ENCODE measurements at places on chromosomes 4 and X. TPM values are rescaled to one million over a fixed set of nuclear protein-coding genes. Genes with fewer than 3 reads are reported as not detected.
A peak's percentile ranks its signal among the peaks of the same experiment; 100 is the strongest.

GNRHR gene
- not detected for total RNA-seq

GRCh38 chr4:102759831-102760644, 730 bp downstream of the MANBA start:
- peak overlapping the region; percentile 96 for H3K27ac ChIP-seq
- no peaks in the 10 kb centered on the region for H3K36me3 ChIP-seq
- peaks cover 2% of the 10 kb centered on the region for H3K4me1 ChIP-seq
- peak; percentile 72 for DNase-seq
- H3K27me3 ChIP-seq = peaks cover 3% of the 10 kb centered on the region

GRCh38 chrX:153539979-153540358, 22.5 kb downstream of the ATP2B3 start:
- DNase-seq = no peak
- no peaks in the 10 kb centered on the region for H3K4me1 ChIP-seq
- H3K27me3 ChIP-seq = peaks cover 5% of the 10 kb centered on the region
- H3K36me3 ChIP-seq = no peaks in the 10 kb centered on the region

DNA sequence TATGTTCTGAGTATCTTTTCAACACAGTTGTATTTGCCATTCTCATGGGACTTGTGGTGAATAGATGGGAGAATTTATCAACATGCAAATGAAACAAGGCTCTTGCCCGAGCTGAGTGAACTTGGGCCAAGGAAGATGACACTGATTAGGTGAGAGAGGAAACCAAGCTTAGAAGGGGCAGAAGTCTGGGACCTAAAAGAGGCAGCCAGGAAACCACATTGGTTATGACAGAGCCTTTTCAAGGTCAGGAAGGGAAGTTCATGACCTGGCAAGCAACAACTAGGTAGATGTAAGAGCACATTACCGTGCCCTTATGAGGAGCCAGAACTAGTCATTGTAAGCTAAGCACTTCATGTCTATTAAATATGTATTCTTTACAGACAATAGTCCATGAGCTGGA, 590.3 kb downstream of the PACRGL start:
- no peaks in the 10 kb centered on the region for H3K36me3 ChIP-seq
- H3K27ac ChIP-seq = no peak overlapping the region
- H3K4me1 ChIP-seq = no peaks in the 10 kb centered on the region
- DNase-seq = peak; percentile 52
- no peak overlapping the region for H3K4me3 ChIP-seq
- H3K27me3 ChIP-seq = no peaks in the 10 kb centered on the region

TMEM150C gene
- 5.4 TPM for total RNA-seq

DNA sequence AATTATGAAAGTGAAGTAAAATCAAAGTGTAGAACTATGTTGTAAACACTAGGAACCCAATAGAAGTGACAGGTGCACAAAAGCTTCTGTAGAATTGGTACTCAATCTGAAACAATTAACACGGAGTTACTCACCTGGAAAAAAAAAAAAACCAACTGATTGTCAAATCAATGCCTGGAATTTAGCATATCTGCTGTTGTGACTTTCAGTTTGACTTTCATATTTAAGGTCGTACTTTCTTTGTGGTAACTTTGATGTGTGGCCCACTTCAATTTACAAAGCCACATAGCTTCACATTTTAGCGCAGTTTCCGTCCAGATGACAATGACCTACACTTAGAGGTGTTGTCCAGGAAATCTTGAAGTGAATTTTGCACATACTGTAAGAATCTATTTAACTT, 1124.9 kb downstream of the STIM2 start:
- H3K27ac ChIP-seq = no peak overlapping the region
- H3K27me3 ChIP-seq = no peaks in the 10 kb centered on the region
- no peak overlapping the region for H3K4me3 ChIP-seq

- H3K4me1 ChIP-seq = peaks cover 6% of the 10 kb centered on the region
- no peak for DNase-seq
- no peak overlapping the region for H3K4me3 ChIP-seq
Measured at GRCh38 chr4:6938237-6938636, 28.6 kb downstream of the TBC1D14 start.

DNA sequence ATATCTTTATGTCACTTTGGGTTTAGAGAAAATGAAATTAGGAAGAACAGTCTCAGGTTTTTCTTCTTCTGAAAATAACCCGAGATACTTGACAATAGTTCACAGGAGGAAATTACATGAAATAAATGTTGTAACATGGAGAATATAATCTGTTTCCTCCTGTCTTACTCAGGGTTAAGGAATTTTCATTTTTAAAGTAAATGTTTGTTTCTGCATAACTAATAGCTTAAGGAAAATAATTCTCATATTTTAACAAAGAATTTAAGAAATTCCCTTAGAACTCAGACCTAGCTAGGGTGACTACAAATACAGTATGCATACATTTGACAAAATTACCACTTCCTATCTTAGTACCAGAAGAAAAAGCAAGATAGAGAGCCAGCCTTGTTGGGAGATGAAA, 17.2 kb upstream of the SPRY1 start:
- no peaks in the 10 kb centered on the region for H3K4me1 ChIP-seq
- no peaks in the 10 kb centered on the region for H3K36me3 ChIP-seq
- no peak overlapping the region for H3K4me3 ChIP-seq
- H3K27ac ChIP-seq = no peak overlapping the region
- no peak for DNase-seq
- H3K27me3 ChIP-seq = no peaks in the 10 kb centered on the region

DNA sequence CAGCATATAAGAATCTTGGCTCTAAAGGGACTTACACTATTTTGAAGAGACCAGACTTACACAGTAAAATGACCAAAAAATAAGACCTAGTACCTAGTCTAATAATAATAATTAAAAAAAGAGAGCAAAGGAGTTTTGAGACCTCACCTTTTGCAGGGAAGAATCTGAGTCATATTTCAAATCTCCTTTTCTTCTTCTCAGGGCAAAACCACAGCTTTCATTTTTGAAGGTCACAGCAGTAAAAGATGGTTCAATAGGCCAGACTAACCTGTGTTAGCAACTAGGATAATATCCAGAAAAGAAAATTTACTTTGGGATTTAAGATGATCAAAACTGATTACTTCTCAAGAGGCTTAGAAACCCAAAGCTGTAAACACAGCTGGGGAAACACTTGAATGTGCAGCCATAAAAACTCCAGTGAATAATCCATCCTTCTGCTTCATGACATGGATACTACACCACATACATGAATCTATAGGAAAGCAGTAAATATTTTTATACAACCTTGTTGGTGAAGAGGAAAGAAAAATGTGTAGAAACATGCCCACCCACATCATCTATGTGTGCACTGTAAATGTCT, 25.9 kb upstream of the LNX1 start:
- no peaks in the 10 kb centered on the region for H3K36me3 ChIP-seq
- no peaks in the 10 kb centered on the region for H3K27me3 ChIP-seq
- no peak overlapping the region for H3K27ac ChIP-seq
- no peak overlapping the region for H3K4me3 ChIP-seq
- no peaks in the 10 kb centered on the region for H3K4me1 ChIP-seq

DNA sequence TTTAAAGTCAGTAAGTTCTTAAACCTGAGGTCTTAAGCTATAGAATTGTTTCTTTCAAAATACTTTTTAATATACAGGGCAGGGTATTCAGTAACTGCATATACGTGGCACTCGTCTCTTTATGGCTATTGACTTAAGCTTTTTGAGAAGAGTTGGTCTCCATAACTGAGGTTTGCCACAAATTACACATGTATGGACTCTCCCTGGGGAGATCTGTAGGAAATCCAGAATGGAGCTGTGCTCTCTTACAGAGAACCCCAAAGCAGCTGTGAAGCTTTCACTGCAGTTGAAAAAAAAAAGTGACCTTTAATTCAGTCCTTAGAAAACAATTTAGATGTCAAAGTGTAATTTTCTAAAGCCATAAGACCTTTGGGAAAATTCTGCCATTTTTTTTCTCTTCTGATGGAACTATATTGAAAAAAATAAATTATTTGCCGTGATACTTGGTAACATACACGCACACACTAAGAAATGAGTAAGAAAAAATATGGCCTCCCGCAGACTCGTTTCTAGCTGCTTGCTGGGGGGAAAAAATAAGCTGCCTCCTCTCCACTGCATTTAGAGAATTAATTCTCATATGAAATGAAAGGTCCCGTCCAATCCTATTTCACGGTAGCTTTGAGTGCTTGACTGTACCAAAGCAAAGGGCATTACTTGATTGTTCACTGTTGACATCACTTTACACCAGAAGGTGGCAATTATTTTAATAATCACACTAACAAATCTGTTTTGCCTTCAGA, 159.4 kb upstream of the TENM3 start:
- H3K27me3 ChIP-seq = no peaks in the 10 kb centered on the region
- no peak overlapping the region for H3K27ac ChIP-seq

HSFX2 gene
- total RNA-seq = not detected

VCX3B gene
- not detected for total RNA-seq

DNA sequence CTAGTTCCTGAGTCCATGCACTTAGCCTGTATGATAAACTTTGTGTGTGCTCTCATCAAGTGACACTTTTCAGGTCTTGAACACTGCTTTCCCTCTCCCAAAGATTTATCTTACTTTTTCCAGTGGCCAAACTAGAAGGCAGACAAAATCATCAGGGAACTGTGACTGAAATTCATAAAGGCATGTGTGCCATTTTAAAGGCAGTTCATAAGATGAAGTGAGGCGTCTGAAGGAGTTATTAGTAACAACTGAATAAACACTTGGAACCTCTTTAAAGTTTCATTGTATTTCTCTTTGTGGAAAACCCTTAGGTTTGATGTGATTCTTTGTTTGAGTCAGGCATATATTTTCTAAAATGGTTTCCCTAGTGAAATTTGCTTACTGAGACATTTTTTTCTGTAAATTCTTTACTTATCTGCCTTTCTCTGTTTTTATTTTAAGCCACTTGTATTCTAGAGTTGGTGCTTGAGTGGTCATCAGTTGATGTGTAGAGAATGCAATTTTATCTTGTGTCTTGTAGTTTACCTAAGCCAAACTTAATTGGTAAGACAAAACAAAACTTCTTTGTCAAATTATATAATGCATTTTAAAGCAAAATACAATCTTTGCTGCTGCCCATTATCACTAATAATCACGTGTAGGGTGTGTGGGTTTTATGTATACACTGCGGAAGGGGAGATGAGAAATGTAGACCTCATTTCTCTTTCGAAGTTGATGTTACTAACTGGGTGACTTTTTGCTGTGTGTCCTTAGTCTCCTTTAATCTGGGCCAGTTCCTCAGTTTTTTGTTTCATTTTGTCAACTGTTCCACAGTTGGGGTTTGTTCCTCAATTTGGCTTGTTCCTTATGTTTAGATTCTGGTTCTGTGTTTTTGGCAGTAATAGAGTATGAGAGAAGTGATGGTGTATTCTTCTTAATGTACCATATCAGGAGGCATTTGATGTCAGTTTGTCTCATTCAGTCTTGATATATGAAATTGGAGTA, 56.8 kb downstream of the RBPJ start:
- H3K36me3 ChIP-seq = no peaks in the 10 kb centered on the region
- H3K4me3 ChIP-seq = no peak overlapping the region
- H3K27ac ChIP-seq = no peak overlapping the region
- H3K4me1 ChIP-seq = peaks cover 2% of the 10 kb centered on the region
- peak; percentile 59 for DNase-seq
- H3K27me3 ChIP-seq = no peaks in the 10 kb centered on the region

GRCh38 chr4:22695917-22696316, 3.2 kb downstream of the GBA3 start:
- DNase-seq = no peak
- H3K36me3 ChIP-seq = no peaks in the 10 kb centered on the region

ZCCHC12 gene
- total RNA-seq = 1.5 TPM

TMPRSS11F gene
- not detected for total RNA-seq

DNA sequence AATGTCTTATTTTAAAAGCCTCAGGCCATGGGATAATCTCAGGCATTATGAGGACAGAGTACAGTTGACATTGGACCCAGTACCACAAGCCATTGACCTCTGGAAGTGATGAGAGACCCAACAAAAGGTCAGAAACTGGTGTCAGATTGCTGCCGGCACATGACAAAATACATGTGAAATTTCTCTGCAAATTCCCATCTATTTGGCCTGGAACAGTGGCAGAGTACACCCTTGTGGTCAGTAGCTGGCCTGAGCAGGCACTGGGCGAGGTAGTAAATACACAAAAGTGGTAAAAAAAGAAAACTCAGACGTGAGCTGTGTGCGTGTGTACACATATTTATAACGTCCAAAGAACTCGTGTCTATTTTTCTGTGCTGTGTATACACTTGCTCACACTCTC, 155.5 kb downstream of the DHX15 start:
- no peak for DNase-seq
- H3K4me3 ChIP-seq = no peak overlapping the region
- no peaks in the 10 kb centered on the region for H3K4me1 ChIP-seq
- no peaks in the 10 kb centered on the region for H3K36me3 ChIP-seq

- H3K27ac ChIP-seq = no peak overlapping the region
- no peaks in the 10 kb centered on the region for H3K36me3 ChIP-seq
- H3K4me1 ChIP-seq = no peaks in the 10 kb centered on the region
- no peak overlapping the region for H3K4me3 ChIP-seq
- H3K27me3 ChIP-seq = peaks cover 4% of the 10 kb centered on the region
Measured at GRCh38 chrX:11558972-11559371, 106.7 kb downstream of the ARHGAP6 start.

GRCh38 chr4:4455210-4455865, 68.4 kb downstream of the NSG1 start:
- no peaks in the 10 kb centered on the region for H3K4me1 ChIP-seq
- H3K27ac ChIP-seq = no peak overlapping the region
- peaks cover 13% of the 10 kb centered on the region for H3K36me3 ChIP-seq
- no peak overlapping the region for H3K4me3 ChIP-seq
- no peaks in the 10 kb centered on the region for H3K27me3 ChIP-seq

DCLK2 gene
- total RNA-seq = 3.6 TPM
